Stimulated activated CD4-positive, alpha-beta T cell treated with anti-CD3 and anti-CD28 coated beads, Interleukin-2, amount 100 ng/mL, for 4 hours (primary cell): ENCODE measurements at places on chromosomes 6 and 20.

- no peak for DNase-seq
Observed at GRCh38 chr6:47034926-47035325, 7.2 kb downstream of the ADGRF1 start.

- no peak for DNase-seq
Observed at GRCh38 chr6:36986704-36987047, 680 bp upstream of the MTCH1 start.

- no peak for DNase-seq
Observed at GRCh38 chr6:108804956-108805355, 43.3 kb upstream of the ARMC2 start.

DNA sequence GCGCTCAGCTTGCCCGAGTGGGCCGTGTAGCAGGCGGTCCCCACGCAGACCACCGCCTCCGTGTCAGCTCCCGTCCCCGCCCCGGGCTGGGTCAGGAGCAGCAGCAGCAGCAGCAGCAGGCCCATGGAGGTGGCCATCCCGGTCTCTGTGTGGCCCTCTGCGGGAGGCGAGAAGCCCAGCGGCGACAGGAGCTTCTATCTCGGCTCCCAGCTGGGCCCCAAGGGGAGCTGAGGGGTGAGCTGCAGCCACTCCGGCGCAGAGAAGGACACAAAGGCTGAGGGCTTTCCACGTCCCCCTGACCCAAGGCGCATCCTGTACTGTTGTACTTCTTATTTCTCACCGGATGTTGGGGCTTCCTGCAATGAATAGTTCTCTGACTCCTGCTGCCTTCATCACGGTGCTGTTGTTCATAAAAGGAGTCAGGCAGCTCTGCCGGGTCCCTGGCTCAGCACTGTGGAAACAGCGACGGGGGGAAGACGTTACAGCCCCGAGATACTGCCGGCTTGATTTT is at the start of gene CD93:
Gene CD93 (minus strand): TSS at position 269 of the 511 bp plus-strand sequence. CDS start 132 bp downstream, at position 137.
- DNase-seq: no peak

DNA sequence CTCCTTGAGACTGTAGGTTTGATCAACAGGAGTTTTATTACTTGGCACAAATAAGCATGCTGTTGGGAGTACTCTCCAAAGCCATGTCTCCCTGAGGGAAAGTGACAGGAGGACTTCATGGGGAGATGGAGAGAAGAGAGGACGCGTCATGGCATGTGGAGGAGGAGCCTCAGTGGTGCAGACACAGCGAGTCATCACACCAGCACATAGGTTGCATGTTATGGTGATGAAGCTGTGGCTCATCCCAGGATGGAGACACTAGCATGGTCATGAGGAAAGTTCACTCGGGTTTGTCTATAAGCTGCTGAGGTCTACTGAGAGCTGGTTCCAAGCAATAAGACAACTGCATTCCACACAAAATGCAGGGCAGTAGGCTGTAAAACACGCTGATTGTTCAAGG is 13.2 kb upstream of the SSTR4 start:
- no peak for DNase-seq

DNA sequence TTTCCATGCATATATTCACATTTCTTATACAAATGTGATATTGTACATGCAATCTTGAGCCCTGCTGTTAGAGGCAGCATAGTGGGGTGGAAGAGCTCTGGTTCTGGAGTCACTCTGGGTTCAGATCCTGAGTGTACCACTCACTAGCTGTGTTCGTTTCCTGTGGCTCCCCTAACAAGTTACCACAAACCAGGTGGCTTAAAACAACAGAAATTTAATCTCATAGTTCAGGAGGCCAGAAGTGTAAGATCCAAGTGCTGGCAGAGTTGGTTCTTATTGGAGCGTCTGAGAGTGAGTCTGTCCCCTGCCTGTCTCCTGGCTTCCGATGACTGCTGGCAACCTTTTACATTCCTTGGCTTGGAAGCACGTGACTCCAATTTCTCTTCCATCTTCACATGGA is 115.6 kb downstream of the MAP3K7 start:
- no peak for DNase-seq

GRCh38 chr6:140317950-140318349 is 943.5 kb upstream of the CITED2 start:
- no peak for DNase-seq

DNA sequence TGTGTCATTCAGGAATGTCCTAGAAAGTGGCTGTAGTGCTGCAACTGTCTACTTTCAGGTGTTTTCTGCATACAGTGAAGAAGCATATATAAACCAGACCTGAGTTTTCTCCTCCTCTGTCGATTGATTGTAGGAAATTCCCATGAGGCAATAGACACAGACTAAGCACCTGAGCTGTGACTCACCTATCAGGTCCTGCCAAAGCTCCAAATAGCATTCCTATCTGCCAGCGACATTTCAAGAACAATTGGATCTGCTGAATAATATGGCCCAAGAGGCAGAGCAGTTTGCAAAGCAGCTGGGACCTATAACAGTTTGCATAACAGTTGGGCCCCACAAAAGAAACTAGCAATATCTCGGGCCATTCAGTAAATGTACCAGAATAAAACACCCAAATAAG is 360.4 kb downstream of the HAO1 start:
- no peak for DNase-seq

GRCh38 chr6:47859175-47859574 is 77.3 kb downstream of the OPN5 start:
- DNase-seq: no peak

- no peak for DNase-seq
Observed at GRCh38 chr6:130761286-130761685, 65.9 kb upstream of the SMLR1 start.

DNA sequence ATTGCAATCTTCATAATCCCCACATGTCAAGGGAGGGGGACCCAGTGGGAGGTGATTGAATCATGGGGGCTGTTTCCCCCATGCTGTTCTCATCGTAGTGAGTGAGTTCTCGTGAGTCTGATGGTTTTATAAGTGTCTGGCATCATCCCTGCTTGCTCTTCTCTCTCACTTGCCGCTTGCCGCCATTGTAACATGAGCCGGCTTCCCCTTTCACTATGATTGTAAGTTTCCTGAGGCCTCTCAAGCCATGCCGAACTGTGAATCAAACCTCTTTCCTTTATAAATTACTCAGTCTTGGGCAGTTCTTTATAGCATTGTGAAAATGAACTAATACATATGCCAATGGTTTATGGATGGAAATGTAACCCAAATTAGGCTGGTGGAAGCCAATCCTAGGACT is 109.4 kb upstream of the AKAP12 start:
- no peak for DNase-seq

DNA sequence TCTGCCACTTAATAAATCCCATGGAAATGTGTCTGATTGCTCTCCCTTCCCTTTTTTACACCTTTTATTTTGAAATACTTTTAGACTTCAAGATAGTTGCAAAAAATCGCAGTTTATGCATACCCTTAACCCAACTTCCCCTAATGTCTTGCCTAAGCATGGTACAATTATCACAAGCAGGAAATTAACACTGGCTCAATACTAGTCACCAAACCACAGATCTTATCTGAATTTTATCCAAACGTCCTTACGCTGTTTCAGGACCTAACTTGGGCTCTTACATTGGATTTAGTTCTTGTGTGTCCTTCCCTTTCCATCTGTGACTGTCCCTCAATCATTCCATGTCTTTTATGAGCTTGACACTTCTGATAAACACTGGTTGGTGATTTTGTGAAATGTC is 146.3 kb downstream of the ZNF217 start:
- DNase-seq: no peak

- no peak for DNase-seq
Observed at GRCh38 chr6:16927205-16927604, 165.9 kb upstream of the ATXN1 start.

DNA sequence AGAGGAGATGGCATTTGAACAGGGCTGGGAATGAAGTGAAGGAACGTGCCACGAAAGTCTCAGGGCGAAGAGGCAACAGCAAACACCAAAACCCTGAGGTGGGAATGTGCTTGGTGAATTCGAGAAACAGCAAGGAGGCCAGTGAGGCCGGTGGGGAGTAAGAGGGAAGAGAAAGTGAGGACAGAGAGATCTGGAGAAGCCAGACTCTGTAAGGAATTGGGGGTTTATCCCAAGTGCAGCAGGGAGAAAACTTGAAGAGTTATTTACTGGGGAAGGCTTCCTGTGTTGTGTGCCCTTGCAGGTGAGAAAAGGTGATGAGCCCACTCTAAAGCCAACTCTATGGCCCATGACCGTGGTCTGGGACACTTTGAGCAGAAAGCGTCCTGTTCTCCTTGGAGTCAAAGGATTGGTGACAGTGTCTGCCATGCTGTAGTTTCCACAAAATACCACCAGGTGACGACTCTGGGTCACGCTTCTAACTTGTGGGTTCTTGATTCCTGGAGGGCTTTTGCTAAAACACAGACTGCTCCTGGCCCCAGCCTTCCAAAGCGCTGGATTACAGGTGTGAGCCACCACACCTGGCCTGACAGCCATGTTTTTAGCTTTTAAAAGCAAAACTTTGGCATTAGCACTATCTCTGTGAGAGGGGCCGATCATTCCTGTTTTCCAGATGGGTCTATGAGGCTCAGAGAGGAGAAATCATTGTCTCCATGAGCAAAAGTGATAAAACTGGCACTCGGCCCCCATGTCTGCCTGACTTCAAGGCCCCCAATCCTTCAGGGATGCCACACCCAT is 18.0 kb upstream of the CSNK2A1 start:
- no peak for DNase-seq

- DNase-seq: no peak
Observed at GRCh38 chr20:60000271-60001042, 42.2 kb downstream of the CDH26 start.

- no peak for DNase-seq
Observed at GRCh38 chr6:137808191-137808590, 58.9 kb upstream of the TNFAIP3 start.

DNA sequence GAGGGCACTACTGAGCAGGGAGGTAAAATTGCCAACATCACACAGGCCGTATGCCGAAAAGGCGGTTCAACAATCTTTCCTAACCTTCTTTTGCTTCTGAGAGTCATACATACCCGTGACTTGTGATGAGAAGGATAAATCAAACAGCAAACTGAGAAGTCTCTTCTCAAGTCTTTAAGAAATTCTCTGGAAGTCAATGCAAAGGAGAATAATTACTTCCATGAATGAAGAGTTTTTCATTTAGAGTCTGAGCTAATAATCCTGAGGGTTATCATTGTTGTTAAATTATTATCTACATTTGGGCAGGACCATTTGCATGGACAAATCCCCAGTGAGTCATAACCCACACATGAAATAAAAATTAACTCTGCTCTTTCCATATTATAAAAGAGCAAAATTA is 22.4 kb upstream of the ILRUN start:
- no peak for DNase-seq

DNA sequence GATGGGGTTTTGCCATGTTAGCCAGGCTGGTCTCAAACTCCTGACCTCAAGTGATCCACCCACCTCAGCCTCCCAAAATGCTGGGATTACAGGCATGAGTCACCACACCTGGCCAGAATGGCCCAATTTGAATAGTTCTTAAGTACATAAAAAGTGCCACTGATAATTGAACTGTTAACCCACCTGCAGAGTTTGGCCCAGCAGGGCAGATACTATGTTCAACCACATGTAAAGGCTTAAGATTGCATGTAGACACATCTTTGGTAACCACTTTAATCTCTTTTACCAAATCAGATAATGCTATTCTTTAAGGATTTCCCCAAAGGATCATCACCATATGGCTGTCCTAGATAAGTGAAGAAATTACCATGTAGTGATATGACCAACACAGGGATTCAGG is 21.3 kb upstream of the SGK1 start:
- no peak for DNase-seq

GRCh38 chr6:108797951-108798669 is 50.1 kb upstream of the ARMC2 start:
- no peak for DNase-seq

DNA sequence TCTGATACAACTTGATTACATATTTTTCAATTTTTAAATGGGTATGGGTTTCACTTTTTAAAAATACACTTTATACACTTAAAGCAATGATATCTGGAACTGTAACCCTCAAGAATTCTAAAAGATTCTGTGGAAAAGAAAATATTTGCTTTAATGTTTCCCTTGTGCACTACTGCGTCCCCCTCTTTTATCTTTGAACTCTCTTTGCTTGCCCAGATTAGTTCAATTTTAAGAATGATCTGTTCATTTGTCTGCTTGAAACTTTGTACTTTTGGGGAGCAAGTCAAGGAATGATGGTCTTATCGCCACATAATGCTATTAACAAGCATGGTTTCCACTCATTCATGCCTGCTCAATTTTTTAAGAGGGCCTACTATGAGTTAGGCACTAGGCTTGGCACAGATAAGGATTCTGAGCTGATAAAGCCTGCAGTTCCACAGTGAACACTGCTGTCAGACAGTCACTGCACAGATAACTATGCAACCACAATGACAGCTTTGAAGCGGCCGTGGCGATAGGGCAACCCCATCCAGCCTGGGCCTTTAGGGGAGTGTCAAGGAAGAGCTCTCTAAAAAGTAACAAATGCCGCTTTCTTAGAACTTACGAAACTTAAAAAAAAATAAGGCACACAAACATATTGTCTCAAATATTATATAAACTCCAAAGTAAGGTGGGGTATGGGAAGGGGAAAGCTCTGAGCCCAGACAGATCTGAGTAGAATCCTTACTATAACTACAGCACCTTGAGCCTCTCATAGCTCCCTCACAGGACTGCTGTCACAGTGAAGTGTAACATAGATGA is 29.7 kb downstream of the FYN start:
- DNase-seq: peak; percentile 33

- no peak for DNase-seq
Observed at GRCh38 chr6:85677234-85677956, 34.7 kb upstream of the SYNCRIP start.

DNA sequence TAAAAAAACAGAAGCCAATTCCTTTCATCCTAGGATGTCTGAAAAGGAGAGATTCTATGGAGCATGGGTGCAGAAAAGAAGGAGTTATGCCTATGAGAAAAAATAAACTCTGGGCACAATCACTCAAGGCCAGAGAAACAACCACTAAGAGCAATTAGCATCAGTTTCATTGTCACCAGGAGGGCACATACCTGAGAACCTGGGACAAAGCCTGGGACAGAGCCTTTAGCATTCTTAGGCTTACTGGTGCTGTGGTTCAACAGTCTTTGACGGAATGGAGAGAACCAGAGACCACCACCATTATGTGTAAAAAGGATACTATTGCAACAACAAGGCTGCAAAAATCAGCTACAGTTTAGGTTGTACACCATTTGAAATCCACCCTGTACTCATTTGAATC is 29.4 kb upstream of the BCKDHB start:
- DNase-seq: no peak

DNA sequence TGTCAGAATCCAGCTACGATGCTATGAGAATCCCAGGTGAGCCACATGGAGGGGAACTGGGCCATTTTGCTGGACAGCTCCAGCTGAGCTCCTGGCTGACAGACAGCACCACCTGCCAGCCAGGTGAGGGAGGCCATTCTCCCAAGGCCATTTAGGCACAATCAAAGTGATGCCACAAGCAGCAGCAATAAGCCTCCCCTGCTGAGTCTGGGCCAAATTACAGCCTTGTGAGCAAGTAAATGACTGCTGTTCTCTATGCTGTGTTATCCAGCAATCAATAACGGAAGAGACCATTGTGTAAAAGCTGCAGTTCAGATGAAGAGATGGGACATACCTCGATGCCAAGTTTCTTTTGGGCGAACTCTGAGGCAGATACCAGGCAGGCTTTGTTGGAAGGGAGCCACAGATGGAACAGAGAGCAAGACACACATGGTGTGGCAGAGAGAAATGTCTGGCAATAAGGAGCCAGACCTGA is 14.0 kb upstream of the SCGN start:
- no peak for DNase-seq
